Thoracic aorta (tissue), 2 donors: ENCODE measurements at places on chromosomes 4 and X. TPM values are rescaled to one million over a fixed set of nuclear protein-coding genes. Genes with fewer than 3 reads are reported as not detected.
A peak's percentile ranks its signal among the peaks of the same experiment; 100 is the strongest.

- H3K4me3 ChIP-seq: no peak overlapping the region
- no peak for DNase-seq
- no peaks in the 10 kb centered on the region for H3K36me3 ChIP-seq
- H3K27ac ChIP-seq: no peak overlapping the region
- H3K4me1 ChIP-seq: no peaks in the 10 kb centered on the region
These were observed 186.5 kb downstream of the MSL3 start for GRCh38 chrX:11944501-11944900.

- no peak for DNase-seq
- no peak overlapping the region for H3K27ac ChIP-seq
- H3K4me1 ChIP-seq: no peaks in the 10 kb centered on the region
- H3K4me3 ChIP-seq: no peak overlapping the region
- H3K36me3 ChIP-seq: no peaks in the 10 kb centered on the region
These were observed 159.2 kb downstream of the SLC4A4 start for GRCh38 chr4:71498002-71498401.

GRCh38 chrX:118502161-118502789 lies 6.7 kb downstream of the DOCK11 start:
- peaks cover 24% of the 10 kb centered on the region for H3K4me1 ChIP-seq
- no peak overlapping the region for H3K27ac ChIP-seq
- H3K4me3 ChIP-seq: no peak overlapping the region
- DNase-seq: no peak

DNA sequence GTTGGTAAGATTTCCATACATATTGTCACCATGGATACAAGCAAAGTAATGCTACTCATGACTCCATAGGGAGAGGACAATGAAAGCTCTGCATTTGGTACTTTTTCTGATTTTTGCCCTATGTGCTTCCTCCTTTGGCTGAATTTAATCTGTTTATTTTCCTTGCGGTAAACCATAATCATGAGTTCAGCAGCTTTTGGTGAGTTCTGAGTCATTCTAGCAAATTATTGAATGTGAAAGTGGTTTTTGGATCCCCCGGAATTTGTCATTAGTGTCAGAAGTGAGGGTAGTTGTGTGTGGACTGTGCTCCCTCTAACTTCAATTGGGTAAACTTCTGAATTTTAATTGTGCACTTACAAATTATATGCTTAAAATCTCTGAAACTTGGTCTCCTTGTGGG lies 170.3 kb downstream of the MOSPD2 start:
- no peak overlapping the region for H3K27ac ChIP-seq
- H3K36me3 ChIP-seq: no peaks in the 10 kb centered on the region
- H3K27me3 ChIP-seq: no peaks in the 10 kb centered on the region
- no peak for DNase-seq
- no peaks in the 10 kb centered on the region for H3K4me1 ChIP-seq
- no peak overlapping the region for H3K4me3 ChIP-seq

- no peaks in the 10 kb centered on the region for H3K36me3 ChIP-seq
- H3K27me3 ChIP-seq: no peaks in the 10 kb centered on the region
- H3K27ac ChIP-seq: no peak overlapping the region
- DNase-seq: no peak
- no peaks in the 10 kb centered on the region for H3K4me1 ChIP-seq
These were observed 435.6 kb downstream of the PCDH10 start for GRCh38 chr4:133584714-133585113.

- H3K4me1 ChIP-seq: peaks cover 9% of the 10 kb centered on the region
- H3K27me3 ChIP-seq: no peaks in the 10 kb centered on the region
- no peak overlapping the region for H3K4me3 ChIP-seq
- H3K36me3 ChIP-seq: no peaks in the 10 kb centered on the region
- no peak for DNase-seq
- H3K27ac ChIP-seq: no peak overlapping the region
These were observed 2.1 kb upstream of the CYSLTR1 start for GRCh38 chrX:78329486-78329885.

DNA sequence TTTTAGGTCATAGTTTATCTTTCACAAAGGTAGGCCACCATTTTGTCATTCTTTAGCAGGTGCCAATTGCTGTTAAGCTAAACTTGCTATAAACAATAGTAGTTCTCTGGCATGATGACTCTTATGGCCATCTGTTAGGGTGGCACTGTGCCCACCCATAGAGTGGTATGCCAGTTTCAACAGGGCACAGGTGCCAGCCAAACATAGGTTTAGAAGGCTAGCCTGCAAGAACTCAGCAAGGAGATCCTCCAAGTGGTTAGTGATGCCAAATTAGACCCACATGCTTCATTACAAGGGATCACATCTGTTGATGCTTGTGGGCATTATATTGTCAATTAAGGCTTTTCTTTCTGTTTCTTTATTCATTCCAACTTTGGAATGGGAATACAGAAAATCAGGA lies 204.5 kb downstream of the FMR1NB start:
- no peaks in the 10 kb centered on the region for H3K36me3 ChIP-seq
- no peaks in the 10 kb centered on the region for H3K4me1 ChIP-seq
- DNase-seq: no peak

DNA sequence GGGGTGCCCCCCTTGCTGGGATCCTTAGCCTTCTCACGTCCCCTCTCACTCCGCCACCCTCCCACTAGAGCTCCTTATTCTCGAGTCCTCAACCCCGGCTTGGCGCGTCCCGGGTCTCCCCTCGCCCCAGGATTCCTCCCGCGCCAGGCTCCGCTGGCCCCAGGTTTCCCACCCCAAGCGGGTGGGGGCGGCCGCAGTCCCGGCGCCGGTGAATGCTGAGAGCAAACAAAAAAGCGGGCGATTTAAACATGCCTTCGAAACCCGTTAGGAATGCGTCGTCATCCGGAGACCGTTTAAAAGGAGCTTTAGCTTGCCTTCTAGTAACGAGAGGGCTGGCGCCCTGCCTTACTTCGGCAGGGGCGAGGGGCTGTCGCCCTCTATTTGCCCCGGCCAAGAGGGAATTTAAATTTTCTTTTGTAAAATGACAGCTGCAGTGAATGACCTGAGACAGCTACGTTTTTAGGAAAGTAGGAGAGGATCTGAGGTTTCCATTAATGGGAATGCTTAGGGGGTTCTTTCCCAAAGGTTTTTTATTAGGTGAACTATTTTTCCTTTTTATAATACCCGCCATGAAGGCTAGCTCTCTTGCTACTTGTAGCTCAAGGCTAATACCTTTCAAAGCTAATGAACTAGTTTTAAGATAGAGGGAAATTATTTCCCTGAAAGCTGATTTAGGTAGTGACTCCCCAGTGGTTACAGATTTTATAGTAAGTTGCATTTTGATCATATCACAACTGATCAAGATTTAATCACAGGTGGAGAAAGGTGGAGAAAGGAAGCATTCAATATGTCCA lies 3.1 kb downstream of the JADE1 start:
- H3K27ac ChIP-seq: peak overlapping the region; percentile 92
- H3K4me3 ChIP-seq: peak overlapping the region; percentile 97
- DNase-seq: peak; percentile 12
- H3K36me3 ChIP-seq: no peaks in the 10 kb centered on the region

DNA sequence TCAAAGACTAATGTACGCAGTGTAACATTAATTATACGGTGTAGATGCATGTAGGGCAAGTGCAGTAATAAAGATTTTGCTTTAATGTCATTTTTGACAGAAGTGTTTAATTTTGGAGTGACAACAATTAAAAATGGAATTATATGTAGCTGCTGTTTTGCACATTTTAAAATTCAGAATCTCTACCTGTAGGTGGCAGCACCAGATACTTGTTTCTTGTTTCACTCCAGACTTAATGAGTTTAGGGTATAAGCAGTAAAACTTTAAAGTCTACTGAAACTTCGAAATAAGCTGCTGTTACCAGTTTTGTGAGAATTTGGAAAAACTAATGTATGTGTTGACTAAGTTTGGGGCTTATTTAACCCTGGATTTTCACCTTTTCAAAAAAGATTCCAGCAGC lies 144.9 kb downstream of the POLA1 start:
- no peak overlapping the region for H3K27ac ChIP-seq
- DNase-seq: no peak
- no peaks in the 10 kb centered on the region for H3K4me1 ChIP-seq
- H3K36me3 ChIP-seq: no peaks in the 10 kb centered on the region
- H3K27me3 ChIP-seq: no peaks in the 10 kb centered on the region

GRCh38 chrX:10156199-10157031 lies at the start of gene CLCN4:
Gene CLCN4, plus strand, starts transcription at chrX:10156975. Its CDS starts 28,058 bp downstream, at chrX:10185033.
- H3K27ac ChIP-seq: no peak within 1 kb of the TSS
- H3K36me3 ChIP-seq: no peaks in the 10 kb centered on the region
- no peaks in the 10 kb centered on the region for H3K27me3 ChIP-seq
- peak within 1 kb of the TSS; percentile 68 for H3K4me3 ChIP-seq

DNA sequence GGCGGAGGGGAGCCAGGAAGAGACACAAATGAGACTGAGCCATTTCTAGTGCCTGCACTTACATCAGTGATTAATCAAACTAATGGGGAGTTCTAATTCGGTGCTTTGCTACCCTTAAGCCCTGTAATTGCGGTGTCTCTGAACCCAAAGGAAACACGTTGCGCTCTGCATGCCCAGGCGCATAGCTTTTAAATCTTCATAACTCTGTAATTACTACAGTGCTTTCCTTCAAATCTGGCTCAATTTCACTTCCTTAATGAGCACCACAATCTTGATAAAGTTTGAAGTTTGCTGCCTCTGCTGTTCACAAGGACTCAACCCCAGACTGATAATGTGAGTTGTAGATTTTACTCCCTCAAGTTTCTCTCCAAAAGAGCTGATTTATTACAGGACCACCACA lies 5.7 kb upstream of the NHS start:
- H3K4me1 ChIP-seq: no peaks in the 10 kb centered on the region
- no peak for DNase-seq
- no peaks in the 10 kb centered on the region for H3K36me3 ChIP-seq
- H3K27me3 ChIP-seq: no peaks in the 10 kb centered on the region
- no peak overlapping the region for H3K27ac ChIP-seq
- no peak overlapping the region for H3K4me3 ChIP-seq

- DNase-seq: no peak
- H3K27me3 ChIP-seq: no peaks in the 10 kb centered on the region
- H3K27ac ChIP-seq: no peak overlapping the region
- H3K36me3 ChIP-seq: no peaks in the 10 kb centered on the region
- no peaks in the 10 kb centered on the region for H3K4me1 ChIP-seq
These were observed 42.5 kb downstream of the FAAH2 start for GRCh38 chrX:57329008-57329407.

DNA sequence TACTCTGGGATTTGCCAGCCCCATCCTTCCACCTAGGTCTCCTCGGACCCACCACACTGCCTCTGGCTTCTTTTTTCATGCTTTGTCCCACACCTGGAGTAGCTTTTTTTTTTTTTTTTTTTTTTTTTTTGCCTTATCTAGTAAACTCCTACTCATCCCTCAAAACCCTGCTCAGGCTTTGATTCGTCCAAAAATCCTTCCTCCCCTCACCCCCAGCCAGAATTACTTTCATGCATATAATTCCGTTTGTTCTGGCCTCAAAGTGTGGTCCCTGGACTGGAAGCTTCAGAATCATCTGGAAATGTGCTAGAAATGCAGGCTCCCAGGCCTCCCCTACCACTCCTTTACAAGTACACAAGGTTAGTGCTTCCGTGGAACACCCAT lies 320.1 kb downstream of the PTTG2 start:
- H3K27ac ChIP-seq: no peak overlapping the region
- H3K36me3 ChIP-seq: no peaks in the 10 kb centered on the region
- DNase-seq: no peak
- H3K4me3 ChIP-seq: no peak overlapping the region
- H3K4me1 ChIP-seq: peaks cover 6% of the 10 kb centered on the region

The PDGFC gene
- 31.4 TPM for total RNA-seq

GRCh38 chr4:101284546-101284945 lies 62.8 kb downstream of the PPP3CA start:
- H3K27me3 ChIP-seq: no peaks in the 10 kb centered on the region
- H3K27ac ChIP-seq: no peak overlapping the region
- no peak overlapping the region for H3K4me3 ChIP-seq
- peaks cover 23% of the 10 kb centered on the region for H3K4me1 ChIP-seq

GRCh38 chr4:161704653-161705052 lies 459.1 kb downstream of the FSTL5 start:
- no peak overlapping the region for H3K4me3 ChIP-seq
- no peaks in the 10 kb centered on the region for H3K4me1 ChIP-seq
- H3K27ac ChIP-seq: no peak overlapping the region

The NLRP2B gene
- total RNA-seq: 0.14 TPM

DNA sequence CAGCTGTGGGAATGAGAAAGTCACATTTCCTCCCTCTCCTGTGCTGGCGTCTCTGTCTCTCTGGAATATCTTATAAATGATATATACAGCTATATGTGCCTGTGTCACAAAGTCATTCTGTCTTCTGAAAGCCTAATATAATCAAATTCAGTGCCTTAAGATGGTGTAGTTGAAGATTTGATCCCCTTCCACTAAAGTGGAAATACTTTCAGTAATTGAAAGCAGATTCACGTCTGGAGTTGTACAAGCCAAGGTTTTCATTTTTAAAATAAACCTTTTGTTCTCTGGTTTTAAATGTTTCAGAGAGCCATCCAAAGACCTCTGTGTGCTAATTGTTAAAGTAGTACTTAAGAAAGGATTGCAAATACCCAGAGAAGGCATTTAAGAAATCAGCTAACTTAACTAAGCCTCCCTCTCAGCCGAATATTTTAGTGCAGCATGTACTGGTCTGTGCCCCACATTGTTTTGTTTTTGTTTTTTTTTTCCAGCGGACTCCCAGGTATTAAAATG lies 206.8 kb downstream of the TENM3 start:
- H3K27ac ChIP-seq: no peak overlapping the region
- no peaks in the 10 kb centered on the region for H3K27me3 ChIP-seq
- H3K4me1 ChIP-seq: peaks cover 11% of the 10 kb centered on the region
- no peak for DNase-seq
- H3K36me3 ChIP-seq: no peaks in the 10 kb centered on the region

DNA sequence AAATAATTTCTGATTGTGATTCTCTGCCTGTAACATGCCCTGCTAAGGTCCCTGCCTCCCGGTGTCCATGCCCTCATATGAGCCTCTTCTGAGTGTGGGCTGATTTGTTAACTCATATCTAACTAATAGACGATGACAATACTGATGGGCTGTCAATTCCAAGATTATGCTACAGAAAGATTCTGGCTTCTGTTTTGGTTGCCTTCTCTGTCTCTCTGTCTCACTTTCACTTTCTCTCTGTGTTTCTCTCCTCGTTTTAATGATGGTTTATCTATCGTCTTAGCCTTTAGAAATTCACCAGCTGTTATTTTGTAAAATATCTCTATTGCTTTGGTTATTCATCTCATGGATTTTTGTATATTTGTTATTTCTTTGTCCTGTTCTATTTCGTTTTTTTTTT lies 312.5 kb upstream of the ANXA10 start:
- no peak overlapping the region for H3K27ac ChIP-seq
- no peak for DNase-seq
- H3K27me3 ChIP-seq: no peaks in the 10 kb centered on the region
- no peaks in the 10 kb centered on the region for H3K4me1 ChIP-seq

The TCP11X2 gene
- total RNA-seq: not detected

- H3K36me3 ChIP-seq: no peaks in the 10 kb centered on the region
- no peaks in the 10 kb centered on the region for H3K27me3 ChIP-seq
- DNase-seq: no peak
These were observed 6.5 kb downstream of the SPP1 start for GRCh38 chr4:87982036-87982435.

DNA sequence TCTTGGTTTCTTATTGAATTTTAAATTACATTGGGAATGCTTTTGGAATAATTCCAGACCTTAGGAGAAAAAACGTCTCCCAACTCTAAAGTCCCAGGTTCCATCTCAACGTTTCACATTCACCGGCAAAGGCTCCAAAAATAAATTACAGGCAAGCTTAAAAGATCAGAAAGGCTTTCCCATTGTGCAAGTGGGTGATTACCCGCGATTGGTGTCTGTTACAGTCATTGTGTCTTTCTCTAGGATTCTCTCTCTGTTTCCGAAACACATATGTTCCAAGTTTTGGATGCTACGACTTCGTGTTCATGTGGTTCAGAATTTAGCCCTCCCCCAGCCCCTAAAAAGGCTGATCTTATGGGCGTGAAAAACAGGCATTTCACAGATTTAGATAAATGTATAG lies 41.8 kb downstream of the PALLD start:
- H3K36me3 ChIP-seq: no peaks in the 10 kb centered on the region
- no peaks in the 10 kb centered on the region for H3K4me1 ChIP-seq
- no peaks in the 10 kb centered on the region for H3K27me3 ChIP-seq
- no peak overlapping the region for H3K4me3 ChIP-seq
